ENCODE measurements at places on chromosomes 3 and 15.
A peak's percentile ranks its signal among the peaks of the same experiment; 100 is the strongest.

DNA sequence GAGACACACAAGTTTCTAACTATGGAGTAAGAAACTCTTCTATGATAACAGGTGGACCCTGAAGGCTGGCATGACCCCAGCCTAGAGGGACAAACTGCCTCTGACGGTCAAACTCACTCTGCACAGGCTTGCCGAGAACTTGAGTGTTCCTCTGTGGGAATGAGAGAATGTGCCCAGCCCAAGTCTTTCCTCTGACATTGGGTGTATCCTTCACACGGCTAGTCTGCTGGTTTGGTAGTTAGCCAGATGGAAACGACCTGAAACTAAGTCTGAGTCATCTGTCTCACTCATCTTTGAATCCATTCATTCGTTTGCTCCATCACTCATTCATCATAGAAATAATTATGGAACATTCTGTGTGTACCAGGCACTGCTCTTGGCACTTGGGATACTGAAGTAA is 198.4 kb downstream of the ATP10A start:
- DNase-seq, result no peak

DNA sequence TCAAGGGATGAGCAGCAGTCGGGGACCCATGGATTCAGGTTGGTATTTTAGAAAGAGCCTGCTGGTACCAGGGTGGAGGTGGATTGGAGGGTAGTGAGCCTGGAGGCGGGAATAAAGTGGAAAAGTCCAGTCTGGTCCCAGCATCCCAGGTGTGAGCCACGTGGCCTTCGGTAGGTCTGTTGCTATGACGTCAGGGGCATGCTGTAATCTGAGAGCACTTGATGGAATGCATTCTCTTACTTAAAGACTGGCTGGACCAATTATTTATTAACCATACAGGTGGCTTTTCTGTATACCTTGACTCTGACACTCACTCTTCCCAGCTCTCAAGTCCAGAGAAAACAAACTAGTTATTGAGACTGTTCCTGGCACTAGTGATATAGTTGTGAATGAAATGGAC is 389.9 kb upstream of the RGMA start:
- no peak for DNase-seq

DNA sequence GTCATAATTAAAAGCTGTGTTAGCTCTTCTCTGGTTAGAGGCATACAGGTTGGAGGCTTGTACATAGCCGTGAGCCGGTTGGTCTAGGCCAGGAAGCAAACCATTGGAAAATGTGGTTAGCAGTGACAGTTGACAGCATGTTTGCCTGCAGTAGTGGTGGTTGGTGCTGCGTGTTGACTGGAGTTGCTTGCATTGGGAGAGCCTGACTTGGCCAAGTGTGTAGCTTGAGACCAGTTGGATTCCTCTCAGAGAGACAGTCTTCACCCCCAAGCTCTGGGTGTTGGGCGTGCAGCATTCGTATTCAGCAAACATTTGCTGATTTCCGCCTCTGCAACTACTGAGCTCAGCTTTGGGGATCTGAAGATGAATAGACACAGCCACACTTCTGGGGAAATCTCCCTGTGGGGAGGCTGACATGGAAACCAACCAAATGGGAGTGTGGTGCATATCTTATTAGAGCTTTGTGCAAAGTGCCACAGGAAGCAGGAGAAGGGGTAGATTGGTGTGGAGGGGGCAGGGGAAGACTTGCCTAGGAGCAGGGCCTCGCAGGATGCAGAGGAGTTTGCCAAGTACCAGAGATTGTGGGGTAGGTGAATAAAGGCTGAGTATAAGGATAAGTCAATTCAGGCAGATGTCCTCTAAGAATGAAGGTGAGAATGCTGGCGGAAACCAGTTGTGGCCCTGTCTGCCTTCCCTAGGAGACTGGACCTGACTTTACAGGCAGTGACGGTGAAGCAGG is 83.5 kb downstream of the IGF1R start:
- no peak for DNase-seq

DNA sequence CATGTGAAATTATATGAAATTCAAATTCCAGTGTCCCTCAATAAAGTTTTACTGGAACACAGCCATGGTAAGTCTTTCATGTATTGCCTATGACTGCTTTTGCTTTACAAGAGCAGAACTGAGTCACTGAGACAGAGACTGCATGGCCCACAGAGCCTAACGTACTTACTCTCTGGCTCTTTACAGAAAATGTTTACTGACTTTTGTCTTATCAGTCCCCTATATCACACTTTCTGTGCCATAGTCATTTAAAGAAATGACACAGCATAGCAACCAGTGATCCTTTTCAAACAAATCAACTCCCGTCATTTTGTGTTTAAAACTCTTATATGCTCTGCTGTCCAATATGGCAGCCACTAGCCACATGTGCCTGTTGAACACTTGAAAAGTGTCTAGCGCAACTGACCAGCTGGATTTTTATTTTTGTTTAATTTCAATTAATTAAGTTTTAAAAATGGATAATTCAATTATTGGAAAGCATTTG is 129.7 kb upstream of the CDIN1 start:
- DNase-seq, result no peak

- no peak for DNase-seq
Measured at GRCh38 chr3:48765376-48765775, 48.4 kb upstream of the IP6K2 start.

DNA sequence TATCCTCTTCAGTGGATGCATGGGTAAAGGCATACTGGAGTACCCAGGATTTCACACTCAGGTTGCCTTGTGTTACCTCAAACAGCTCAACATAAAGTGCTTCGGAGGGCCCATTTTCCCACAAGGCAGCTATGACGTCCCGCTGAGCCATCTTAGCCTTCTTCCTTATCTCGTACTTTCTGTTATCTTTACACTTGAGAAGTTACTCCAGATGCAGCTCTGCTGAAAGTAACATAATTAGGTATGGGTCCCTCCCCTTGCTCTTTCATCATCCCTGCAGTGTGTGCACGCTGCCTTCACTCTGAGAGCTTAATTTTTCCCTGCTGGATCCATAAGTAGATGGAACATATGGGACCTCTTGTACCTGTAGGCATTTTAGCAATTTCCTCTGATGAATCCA is 410.3 kb downstream of the AGBL1 start:
- DNase-seq, result no peak

GRCh38 chr3:58488967-58489366 is 2.9 kb upstream of the KCTD6 start:
- no peak for DNase-seq

GRCh38 chr3:28700728-28701127 is 352.1 kb upstream of the AZI2 start:
- DNase-seq, result no peak

DNA sequence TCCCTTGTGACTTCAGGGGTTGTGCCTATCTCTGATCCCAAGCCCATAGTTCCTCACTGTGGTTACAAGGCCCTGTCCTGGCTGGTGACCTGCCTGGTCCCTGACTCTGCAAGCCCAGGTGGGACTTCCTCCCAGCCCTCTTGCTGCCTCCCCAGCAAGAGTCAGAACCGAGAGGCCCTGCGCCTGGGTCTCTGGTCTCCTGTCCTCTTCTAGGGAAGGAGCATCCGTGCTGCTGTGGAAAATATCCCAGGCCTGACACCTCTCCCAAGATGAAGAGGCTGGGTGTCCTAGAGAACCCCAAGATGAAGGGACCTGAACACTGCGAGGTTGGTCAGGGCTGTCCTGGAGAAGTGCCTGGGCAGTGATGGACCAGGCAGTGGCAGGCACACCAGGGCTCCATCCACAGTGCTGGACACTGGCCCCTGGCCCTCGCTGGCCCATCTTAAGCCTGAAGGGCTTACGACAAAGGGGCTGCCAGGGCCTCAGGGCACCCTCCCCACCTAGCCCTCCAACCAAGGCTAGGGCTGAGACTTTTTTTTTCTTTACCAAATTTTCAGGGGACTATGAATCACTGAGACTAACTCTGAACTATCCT is 32.7 kb downstream of the PTH1R start:
- DNase-seq, result no peak

DNA sequence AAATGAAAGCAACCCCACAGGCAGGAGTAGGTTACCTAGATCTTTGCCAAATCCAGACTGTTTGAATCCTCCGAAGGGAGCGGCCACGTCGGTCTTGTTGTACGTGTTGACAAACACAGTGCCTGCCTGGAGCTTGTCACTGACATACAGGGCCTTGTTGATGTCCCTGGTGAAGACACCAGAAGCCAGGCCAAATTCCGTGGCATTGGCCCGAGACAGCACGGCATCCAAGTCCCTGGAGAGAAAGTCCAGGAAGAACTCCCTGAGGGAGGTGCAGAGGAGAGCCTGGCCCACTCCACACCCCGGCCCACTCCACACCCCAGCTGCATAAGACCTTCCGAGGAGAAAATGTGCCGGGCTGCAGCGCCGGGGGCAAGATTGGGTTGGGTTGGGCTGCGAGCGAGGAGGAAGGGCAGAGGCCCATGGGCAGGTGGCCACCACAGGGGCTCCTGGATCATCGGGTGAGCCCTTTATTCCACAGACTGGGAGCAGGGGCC is 21.8 kb upstream of the SLC41A3 start:
- no peak for DNase-seq

DNA sequence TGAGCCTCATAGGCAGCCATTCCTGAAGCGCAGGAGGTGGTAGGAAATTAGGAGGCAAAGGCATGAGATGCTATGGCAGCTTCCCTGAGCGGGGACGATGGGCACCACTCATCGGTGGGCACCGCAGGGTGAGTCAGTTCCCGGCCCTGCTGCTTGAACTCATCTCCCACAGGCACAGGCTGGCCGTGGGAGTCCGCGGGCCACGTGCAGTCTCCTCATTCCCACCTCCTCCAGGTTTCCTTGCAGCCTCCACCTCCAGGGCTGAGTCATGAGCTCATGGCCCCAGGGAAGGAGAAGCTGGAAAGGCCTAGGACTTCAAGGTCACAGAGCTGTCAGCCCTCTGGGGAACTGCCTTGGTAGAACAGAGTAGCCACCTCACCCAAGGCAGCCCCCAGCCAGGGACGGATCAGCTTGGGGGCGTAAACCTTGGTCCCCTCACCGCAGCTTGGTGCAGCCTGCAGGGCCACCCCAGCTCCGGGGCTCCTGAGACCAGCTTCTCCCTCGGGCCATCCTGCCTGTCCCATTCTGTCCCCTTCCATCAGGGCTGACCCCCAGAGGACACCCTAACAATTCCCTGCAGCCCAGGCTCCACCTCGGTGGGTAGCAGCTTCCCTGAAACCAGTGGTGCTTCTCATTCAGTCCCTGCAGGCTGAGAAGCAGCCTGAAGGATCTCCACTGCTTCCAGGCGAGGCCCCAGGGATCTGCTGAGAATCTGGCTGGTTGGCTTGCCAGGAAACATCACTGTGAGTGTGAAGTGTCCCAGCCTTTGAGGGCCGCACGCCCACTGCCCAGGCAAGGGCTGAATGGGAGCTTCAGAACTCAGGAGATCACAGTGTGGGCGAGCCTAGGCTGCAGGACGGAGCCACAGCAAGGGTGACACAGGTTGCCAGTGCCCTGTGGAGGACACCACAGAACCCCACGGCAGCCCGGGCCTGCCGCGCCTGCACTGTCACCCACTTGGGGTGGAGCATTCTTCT is 150.7 kb upstream of the MEF2A start:
- DNase-seq, result peak; percentile 87

DNA sequence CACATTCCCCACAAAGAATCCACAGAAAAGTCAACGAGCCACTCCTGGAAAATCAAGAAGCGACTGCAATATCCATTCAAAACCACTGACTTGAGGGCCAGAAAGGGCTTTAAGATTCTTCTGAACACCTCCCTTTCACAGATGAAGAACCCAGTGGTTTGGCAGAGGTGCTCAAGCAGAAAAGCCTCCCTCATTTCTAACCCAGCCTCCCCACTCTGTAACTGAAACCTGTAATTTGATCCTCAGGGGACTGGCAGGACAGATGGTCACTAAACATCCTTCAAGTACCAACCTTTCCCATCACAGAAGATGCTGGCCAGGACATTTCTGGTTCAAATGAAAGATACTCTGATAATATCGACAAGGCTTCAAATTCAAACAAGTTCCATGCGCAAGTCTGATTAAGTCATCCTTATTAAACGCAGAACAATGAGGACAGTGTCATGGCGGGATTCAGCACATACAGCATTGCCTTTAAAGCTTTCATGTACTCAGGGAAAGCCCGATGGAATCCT is 5.5 kb downstream of the SEMA5B start:
- no peak for DNase-seq

- no peak for DNase-seq
Measured at GRCh38 chr15:64216730-64217428, 54.1 kb upstream of the PPIB start.

GRCh38 chr15:77430652-77431051 is 10.0 kb downstream of the HMG20A start:
- DNase-seq, result no peak

DNA sequence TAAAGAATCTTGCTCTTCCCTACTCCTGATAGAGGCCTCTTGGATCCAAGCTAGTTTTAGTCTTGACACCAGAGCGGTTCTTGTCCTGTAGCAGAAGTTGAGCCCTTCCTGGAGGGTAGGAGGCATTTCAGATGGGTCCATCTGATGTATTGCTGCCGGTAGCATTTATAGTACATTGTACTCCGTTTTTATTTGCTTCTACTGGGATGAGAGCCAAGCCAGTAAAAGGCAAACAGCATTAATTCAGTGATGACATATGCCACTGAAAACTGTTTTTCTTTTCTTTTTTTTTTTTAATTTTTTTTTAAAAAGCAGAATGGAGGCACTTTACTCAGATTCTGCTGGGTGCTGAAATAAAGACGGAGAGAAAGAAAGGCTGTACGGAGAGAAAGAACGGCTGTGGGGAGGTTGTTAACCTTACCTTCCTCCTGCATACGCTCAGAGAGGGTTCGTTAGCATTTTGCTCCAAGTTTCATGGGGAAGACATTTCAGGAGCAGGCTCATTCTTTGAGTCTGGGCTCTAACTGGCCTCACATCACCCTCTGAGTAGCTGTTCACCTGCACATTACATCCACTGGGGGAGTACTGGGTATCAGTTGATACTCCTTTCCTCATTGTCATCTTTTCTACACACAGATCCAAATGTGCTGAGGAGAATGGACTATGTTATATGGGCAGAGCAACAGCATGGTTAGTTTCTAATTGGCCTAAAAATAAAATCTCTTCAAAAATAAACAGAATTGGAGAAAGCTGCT is 161.5 kb downstream of the FEZF2 start:
- no peak for DNase-seq

DNA sequence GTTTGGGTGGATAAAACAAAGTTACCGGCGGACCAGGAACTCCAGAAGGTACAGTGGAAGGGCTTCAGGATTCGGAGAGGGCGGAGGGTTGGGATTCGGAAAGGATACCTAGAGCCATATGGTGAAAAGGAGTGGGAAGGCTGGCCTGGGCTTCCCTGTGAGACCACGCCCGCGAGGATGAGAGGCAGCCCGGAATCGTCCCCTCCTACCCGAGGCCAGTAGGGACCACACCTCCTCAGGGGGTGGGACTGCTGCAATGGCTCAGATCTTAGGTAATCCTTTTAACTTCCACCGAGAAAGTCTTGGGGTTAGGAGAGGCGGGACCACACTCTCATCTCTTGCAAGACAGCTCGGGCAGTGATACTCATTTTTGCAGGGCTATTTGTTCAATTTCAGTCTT is 511.3 kb downstream of the OCA2 start:
- DNase-seq, result no peak

- no peak for DNase-seq
Measured at GRCh38 chr15:23897531-23897930, 210.4 kb upstream of the NDN start.

DNA sequence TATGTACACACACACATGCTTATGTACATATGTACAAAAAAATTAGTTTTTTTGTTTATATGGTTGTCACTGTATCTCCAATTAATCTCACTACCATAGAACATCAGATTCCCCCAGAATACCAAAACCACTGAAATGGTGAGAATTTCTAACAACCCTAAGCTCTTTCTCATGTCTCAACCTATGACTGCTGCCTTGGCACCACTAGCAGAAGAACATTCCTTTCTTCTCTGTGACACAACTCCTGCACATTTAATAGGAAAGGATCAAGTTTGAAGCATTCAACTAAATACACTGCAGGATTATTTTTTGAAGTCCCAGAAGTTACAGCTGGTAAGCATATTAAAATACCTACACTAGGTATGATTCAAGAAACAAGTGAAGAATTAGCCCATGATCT is 109.6 kb downstream of the FAM174B start:
- DNase-seq, result no peak

Measured in suppressor macrophage (primary cell).